ENCODE measurements at places on chromosomes 1 and 21. TPM values are rescaled to one million over a fixed set of nuclear protein-coding genes. Genes with fewer than 3 reads are reported as not detected.

The TCP10L gene
- total RNA-seq: 0.55 TPM

The UBE2U gene
- not detected for total RNA-seq

The NME7 gene
- 12.0 TPM for total RNA-seq

The VWA5B1 gene
- not detected for total RNA-seq

The PTPRU gene
- total RNA-seq: 0.38 TPM

The GPR37L1 gene
- not detected for total RNA-seq

The RBP7 gene
- not detected for total RNA-seq
